Muscle of back (tissue), 13 donors: ENCODE measurements at places on chromosomes 2 and 18. TPM values are rescaled to one million over a fixed set of nuclear protein-coding genes. Genes with fewer than 3 reads are reported as not detected.

- no peak for DNase-seq
These were observed 31.3 kb downstream of the EXOC6B start for GRCh38 chr2:72794572-72794971.

DNA sequence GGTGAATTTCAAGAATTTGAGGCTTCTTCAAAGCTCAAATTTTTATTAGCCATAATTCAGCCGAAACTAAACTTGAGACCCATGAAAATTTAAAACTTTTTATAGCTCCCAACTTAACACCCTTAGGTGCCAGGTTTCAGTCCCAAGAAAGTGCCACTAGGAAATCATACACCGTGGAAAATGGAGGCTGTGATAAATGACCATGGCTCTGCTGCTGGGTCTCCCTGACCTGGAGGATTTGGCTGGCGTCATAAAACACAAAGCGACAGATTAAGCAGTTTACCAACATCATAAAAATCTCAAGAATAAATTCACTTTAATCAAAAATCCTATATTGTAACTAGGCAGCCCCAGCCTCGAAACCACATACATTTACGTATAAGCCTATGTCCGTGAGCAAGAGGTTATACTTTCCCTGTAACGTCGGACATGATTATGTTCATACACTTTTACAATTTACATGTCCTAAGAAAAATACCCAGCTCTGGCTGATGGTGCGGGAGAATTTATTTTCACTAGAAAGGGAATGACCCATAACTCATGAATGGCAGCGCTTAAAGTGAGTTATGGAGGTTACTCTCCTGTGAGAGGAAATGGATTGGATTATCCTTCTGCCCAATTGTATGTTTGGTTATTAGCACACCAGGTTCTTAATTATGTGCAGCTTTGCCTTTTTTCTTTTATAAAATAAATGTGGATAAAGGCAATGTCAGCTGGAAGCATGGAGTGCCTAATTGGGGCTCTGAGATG, 329.4 kb downstream of the AGPS start:
- no peak for DNase-seq

DNA sequence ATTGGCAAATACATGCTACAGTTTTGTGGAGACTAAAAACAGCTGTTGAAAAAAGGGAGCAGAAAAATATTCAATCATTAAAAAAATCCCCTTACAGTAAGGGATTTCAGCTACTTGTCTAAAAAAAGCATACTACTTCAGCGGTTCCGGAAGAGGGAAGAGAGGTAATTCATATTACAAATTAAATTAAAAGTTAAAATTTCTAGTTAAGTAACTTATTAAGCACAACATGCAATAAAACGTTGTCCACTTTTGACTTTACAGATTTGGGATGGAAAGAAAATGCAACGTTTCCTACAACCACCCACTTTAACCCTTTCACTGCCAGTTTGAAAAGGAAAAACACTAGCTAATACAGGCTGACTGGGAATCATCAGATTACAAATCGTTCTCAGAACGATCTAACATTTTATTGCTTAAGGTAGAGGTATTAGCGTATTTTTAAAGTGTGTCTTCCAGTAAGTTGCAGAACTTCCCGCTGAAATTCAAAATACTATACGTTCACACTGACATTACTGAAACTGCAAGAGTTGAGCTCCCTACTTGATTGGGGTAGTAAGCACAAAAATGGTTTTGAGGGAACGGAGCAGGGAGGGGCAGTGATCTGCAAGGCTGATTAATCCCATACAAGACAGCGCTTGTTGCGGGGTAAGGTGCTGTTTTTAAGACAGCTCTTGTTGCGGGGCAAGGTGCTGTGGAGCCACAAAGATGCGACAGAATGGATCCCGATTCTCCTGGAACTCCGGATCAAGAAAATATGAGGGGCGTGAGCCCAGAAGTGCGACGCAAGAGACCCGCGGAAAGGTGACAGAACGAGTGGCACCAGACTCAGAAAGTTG, 743 bp downstream of the HADHA start:
- peak; percentile 60 for DNase-seq

DNA sequence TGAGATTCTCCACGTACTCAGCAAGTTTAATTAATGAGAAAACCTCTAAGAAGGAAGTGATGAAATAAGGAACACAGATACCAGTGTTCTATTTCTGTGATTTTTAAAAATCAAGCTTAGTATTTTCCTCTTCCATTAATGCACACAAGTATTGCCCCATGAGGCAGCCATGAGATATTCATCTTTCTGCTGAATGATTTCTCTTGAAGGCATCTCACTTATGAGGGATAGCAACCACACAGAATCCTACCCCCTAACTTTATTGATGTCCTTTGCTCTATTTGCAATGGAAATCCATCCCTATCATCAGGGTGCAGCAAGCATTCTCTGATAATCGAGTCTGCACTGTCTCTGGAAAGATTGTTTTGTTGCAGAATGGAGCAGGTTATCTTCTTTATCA, 244.1 kb upstream of the NRP2 start:
- DNase-seq, result no peak

DNA sequence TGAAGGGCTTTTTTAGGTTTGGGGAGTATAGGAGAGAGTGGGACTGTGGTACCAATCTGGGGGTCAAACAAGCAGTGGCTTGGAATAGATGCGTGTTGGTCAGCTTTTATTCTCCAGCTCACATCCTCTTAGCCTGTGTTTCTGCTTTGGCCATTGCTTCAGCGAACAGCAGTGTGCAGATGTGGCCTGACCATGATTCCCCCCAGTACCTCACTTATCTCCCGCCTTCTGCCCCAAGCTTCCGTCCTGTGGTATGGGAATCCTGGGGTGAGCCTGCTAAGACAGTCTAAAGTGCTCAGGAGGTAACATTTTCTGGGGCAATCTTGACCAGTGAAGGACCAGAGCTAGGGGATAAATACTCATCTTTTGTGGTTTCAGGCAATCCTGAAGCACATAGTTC, 84.9 kb upstream of the TNP1 start:
- DNase-seq, result no peak

GRCh38 chr2:58481670-58482069, 240.5 kb upstream of the FANCL start:
- no peak for DNase-seq

DNA sequence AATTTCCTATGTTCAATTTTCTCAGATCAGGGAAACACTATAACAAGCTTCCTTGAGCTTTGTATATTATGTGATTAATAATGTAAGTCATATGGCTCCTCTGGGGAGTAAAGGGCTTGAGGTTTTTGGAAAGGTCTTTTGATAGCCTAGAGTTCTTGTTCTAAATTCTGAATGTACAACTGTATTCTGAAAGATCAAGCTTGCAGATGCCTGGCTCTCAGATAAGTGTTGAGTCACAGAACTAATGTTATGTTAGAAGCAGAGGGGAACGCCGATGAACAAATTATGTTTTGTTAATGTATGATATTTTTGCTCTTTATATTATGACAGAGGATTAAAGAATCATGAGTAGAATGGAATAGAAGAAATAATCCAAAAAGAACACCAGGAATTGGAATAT, 170.1 kb downstream of the RPRM start:
- DNase-seq, result peak; percentile 23

DNA sequence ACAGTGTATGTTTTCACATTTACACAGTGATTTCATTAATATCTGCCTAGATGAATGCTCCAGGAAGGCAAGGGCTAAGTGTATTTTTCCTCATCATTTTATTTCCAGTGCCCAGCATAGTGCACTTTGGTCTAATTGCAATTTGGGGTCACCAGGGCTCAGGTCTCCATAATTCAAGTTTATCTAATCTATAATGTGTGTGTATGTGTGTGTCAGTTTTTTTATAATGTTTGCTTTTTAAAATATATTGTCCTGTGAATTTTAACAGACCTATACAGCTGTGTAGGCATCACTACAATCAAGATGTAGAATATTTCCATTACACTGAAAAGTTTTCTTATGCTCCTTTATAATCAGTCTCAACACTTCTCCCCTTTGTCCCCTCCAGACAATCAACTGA, 620.4 kb downstream of the STK39 start:
- no peak for DNase-seq

DNA sequence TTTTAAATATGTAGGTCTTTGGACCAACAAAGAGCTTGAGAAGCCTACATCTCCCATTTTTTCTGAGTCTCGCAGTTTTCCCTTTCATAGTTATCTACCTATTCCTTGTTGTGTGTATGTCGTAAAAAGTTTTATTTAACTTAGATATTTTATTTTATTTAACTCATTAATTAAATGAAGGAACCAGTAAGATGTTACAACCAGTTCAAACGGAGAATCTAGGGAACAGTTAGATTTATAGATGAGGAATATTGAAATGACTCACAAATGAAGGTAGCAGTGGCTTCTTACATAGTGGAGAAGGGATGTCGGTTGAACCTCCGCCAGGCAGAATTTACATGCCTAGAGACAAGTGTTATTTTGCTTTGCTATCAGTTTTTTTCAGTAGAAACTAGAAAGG, 48.5 kb upstream of the ZNF638 start:
- no peak for DNase-seq

DNA sequence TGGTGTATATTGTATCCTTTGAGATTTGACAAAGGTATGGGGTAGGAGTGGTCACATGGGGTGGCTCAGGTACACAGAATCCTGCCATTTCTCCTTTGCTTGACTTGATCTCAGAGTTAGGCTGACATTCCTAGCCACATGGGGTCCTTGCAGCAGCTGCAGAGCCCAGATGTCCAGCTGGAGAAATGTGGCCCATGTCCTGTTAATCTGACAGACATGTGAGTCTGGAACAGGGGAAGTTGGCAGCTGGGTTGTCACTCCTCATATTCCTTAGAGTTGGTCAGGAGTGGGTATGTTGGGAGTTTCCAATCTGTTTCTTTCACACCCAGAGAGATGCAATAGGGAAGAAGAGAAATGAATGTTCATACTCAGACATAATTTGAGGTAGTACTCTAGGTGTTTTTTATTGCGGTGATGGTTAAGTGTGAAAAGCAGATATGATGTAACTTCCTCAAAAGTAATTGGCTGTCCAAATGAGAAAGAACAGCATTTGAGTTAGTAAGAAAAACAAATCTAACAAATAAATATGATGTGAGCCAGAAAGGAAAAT, 402.6 kb upstream of the MEIS1 start:
- no peak for DNase-seq

GRCh38 chr2:76679025-76679396, 843.2 kb downstream of the LRRTM4 start:
- DNase-seq, result no peak

DNA sequence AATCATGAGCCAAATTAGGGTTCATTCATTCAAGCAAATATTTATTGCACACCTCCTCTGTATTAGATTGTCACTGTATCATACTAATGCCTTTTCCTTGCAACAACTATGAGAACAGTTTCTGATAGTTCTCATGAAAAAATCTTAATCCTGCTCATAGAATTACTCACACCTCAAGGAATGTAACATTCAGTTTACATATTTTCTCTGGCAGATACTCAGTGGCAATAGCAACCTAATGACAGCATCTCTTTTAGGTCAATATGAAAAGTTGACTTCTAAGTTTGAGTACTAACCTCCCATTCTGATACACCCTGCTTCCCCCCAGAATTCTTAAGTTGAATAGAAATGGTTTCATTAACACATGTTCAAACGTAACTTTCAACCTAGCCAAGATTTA, 132.0 kb downstream of the VWC2L start:
- peak; percentile 18 for DNase-seq

DNA sequence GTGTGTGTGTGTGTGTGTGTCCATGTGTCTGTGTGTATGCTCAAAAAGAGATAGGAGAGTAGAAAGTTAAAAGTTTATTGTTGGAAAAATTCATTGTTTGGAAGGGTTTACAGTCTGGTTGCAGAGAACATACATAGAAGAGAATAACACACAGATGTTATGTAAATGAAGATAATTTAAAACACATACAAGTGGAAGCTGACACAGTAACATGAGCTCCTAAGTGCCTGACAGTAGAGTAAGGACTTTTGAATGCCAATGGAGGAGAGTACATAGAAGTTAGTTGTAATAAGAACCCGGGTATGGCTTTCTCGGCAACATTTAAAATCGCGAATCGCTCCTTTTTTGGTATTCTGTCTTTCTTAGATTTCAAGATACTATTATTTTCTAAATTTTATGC, 137.0 kb upstream of the FANCL start:
- no peak for DNase-seq

GRCh38 chr2:191620144-191620543, 57.8 kb upstream of the NABP1 start:
- no peak for DNase-seq

GRCh38 chr2:98759827-98760625, 29.1 kb upstream of the MGAT4A start:
- DNase-seq, result no peak

GRCh38 chr2:159903443-159904126, 105.6 kb upstream of the CD302 start:
- DNase-seq, result peak; percentile 45

GRCh38 chr2:102515851-102516250, 42.8 kb downstream of the SLC9A4 start:
- DNase-seq, result no peak

DNA sequence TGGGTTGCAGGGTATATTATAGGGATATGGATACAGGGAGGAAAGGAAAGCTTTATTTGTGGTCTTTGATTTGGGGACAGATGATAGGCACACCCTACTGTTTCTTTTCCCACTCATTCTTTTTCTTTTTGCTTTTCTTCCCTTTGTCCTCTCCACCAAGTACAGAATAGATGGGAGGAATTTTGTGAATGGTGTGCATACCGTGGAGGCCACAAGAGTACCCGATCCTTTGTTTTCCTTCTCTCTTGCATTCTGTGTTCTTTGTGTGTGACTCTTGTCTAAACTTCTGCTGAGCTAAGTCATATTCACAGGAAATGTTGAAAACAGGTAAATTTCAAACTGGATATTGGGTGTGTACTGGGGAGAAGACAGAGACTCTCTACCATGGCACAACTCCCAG, 321.4 kb upstream of the SLC8A1 start:
- no peak for DNase-seq

DNA sequence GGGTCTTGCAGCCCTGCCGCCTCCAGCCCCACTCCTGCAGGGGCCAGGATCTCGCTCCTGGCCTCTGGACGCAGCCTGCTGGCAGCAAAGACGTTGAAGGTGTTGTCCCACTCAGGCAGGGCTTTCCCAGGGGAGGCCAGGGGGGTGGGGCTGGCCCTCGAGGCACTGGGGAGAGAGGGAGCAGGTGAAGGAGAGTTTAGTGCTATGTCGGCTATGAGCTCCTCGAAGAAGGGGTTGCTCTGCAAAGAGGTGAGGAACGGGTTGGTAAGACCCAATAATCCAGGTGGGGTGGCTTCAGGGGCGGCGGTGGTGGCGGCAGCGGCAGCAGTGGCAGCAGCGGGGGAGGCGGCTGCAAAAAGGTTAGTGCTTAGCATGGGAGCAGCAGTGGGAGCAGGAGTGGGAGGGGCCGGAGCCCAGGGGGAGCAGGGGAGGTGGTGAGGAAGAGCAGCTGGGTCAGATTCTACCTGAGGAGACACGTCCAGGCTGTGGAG, 9.7 kb upstream of the SFXN5 start:
- no peak for DNase-seq

Gene FIGN
- polyA plus RNA-seq, result 1.9 TPM

Gene ABCG8
- 0.04 TPM for polyA plus RNA-seq

Gene SP5
- 5.7 TPM for polyA plus RNA-seq

Gene MC5R
- 1.5 TPM for polyA plus RNA-seq

Gene DYNAP
- not detected for polyA plus RNA-seq

Gene GAREM2
- 5.4 TPM for polyA plus RNA-seq

Gene TTR
- 0.67 TPM for polyA plus RNA-seq

Gene GYPC
- 119 TPM for polyA plus RNA-seq

Gene DAPL1
- polyA plus RNA-seq, result not detected
